ENCODE measurements at places on chromosomes 4 and X. TPM values are rescaled to one million over a fixed set of nuclear protein-coding genes. Genes with fewer than 3 reads are reported as not detected.
A peak's percentile ranks its signal among the peaks of the same experiment; 100 is the strongest.

DNA sequence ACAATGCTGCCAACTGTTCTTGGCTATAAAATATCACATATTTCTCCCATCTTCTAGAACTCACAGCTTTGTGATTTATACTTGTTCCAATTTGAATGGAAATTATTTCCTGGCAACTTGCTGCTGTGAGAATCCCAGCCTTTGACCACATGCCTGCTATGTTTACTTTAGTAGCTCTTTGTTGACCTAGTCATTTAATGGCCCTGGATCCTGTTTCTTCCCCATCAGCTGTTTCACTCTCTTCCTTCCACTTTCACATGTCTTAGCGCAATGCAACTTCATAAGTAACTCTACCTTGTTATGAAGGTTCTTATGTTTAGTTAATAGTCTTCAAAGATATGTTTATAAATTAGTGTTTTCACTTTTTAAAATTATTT lies 1973.6 kb upstream of the AGA start:
- H3K4me1 ChIP-seq: no peaks in the 10 kb centered on the region
- H3K36me3 ChIP-seq: no peaks in the 10 kb centered on the region
- H3K27ac ChIP-seq: no peak overlapping the region
- H3K27me3 ChIP-seq: no peaks in the 10 kb centered on the region

GRCh38 chrX:71543316-71543715 lies 10.4 kb downstream of the OGT start:
- no peak overlapping the region for H3K4me3 ChIP-seq
- H3K36me3 ChIP-seq: peaks cover 5% of the 10 kb centered on the region
- H3K27ac ChIP-seq: no peak overlapping the region
- DNase-seq: no peak
- peaks cover 3% of the 10 kb centered on the region for H3K4me1 ChIP-seq
- no peaks in the 10 kb centered on the region for H3K27me3 ChIP-seq

DNA sequence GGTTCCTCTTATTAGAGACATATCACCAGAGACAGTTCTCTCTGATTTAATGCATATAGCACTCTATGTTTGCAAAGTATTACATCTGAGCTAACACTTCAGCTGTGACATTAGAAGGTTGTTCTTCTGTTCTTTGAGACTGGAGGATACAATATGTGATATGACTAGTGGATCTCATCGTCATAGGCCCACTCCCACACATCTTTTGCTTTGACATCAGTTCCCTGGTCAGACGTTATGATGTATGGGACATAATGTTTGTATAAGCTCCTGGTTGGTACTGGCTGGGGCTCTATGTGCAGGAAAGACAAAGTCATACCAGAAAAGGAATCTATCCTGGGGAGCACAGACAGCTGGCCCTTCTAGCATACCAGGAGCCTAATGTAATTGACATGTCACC lies 57.7 kb upstream of the MAML3 start:
- peaks cover 2% of the 10 kb centered on the region for H3K4me1 ChIP-seq
- H3K36me3 ChIP-seq: no peaks in the 10 kb centered on the region
- H3K27me3 ChIP-seq: no peaks in the 10 kb centered on the region
- H3K27ac ChIP-seq: no peak overlapping the region
- no peak overlapping the region for H3K4me3 ChIP-seq
- no peak for DNase-seq

DNA sequence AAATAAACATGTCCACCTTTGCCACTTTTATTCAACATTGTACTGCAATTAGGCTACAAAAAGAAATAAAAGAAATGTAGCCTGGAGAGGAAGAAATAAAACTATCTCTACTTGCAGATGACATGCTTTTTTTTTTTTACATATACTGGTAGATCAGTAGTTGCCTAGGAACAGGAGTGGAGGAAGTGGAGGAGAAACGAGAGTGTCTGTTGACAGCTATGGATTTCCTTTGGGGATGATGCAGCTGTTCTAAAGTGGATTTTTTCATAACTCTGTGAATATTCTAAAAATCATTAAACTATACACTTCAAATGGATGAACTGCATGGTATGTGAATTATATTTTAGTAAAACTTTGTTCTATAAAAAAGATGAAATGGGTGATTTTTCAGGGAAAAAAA lies 116.4 kb downstream of the ANAPC4 start:
- no peak overlapping the region for H3K4me3 ChIP-seq
- no peaks in the 10 kb centered on the region for H3K27me3 ChIP-seq
- no peaks in the 10 kb centered on the region for H3K36me3 ChIP-seq
- DNase-seq: no peak
- H3K27ac ChIP-seq: no peak overlapping the region

GRCh38 chrX:1358793-1359476 lies 22.4 kb downstream of the IL3RA start:
- DNase-seq: no peak
- no peak overlapping the region for H3K4me3 ChIP-seq
- H3K27me3 ChIP-seq: no peaks in the 10 kb centered on the region
- H3K27ac ChIP-seq: no peak overlapping the region
- no peaks in the 10 kb centered on the region for H3K36me3 ChIP-seq

DNA sequence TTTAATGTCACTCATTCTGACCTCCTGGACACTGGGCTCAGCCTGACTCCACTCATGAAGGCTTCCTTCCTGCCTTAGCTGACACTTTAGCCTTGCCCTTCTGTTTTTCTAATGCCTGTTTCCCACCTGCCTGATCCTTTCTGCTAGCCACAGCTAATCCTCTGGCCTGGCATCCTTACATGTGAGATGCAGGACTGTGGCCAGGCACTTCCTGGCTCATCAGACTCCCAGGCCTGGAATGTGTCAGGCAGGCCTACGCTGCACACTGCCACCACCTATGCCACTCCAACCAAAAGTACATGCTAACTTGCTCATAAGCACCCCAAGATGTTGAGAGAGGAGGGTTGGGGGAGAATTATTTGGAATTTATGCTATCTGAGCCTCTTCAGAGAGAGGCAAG lies 138.8 kb upstream of the NALF2 start:
- no peaks in the 10 kb centered on the region for H3K36me3 ChIP-seq
- no peaks in the 10 kb centered on the region for H3K27me3 ChIP-seq
- no peak overlapping the region for H3K27ac ChIP-seq
- H3K4me1 ChIP-seq: no peaks in the 10 kb centered on the region
- no peak for DNase-seq

GRCh38 chr4:1246901-1247863 lies 1.7 kb downstream of the CTBP1 start:
- no peaks in the 10 kb centered on the region for H3K27me3 ChIP-seq
- H3K4me1 ChIP-seq: peaks cover 16% of the 10 kb centered on the region
- H3K36me3 ChIP-seq: peaks cover 11% of the 10 kb centered on the region
- H3K4me3 ChIP-seq: peak overlapping the region; percentile 84
- DNase-seq: no peak
- peak overlapping the region; percentile 79 for H3K27ac ChIP-seq

- peak; percentile 87 for DNase-seq
- H3K4me3 ChIP-seq: no peak overlapping the region
- H3K27me3 ChIP-seq: no peaks in the 10 kb centered on the region
Measured at GRCh38 chrX:31609130-31609529, 537.3 kb upstream of the FTHL17 start.

GRCh38 chr4:158861766-158862165 lies 92.9 kb downstream of the FNIP2 start:
- no peak overlapping the region for H3K4me3 ChIP-seq
- no peak for DNase-seq
- H3K27me3 ChIP-seq: no peaks in the 10 kb centered on the region
- H3K27ac ChIP-seq: no peak overlapping the region
- H3K36me3 ChIP-seq: no peaks in the 10 kb centered on the region

- H3K4me3 ChIP-seq: no peak overlapping the region
- peaks cover 5% of the 10 kb centered on the region for H3K4me1 ChIP-seq
- H3K36me3 ChIP-seq: no peaks in the 10 kb centered on the region
Measured at GRCh38 chrX:72620550-72621145, 48.0 kb upstream of the HDAC8 start.

GRCh38 chr4:183831026-183831446 lies 74.1 kb upstream of the STOX2 start:
- no peak overlapping the region for H3K4me3 ChIP-seq
- no peaks in the 10 kb centered on the region for H3K4me1 ChIP-seq
- H3K27me3 ChIP-seq: no peaks in the 10 kb centered on the region
- H3K27ac ChIP-seq: no peak overlapping the region
- no peak for DNase-seq

- peaks cover 5% of the 10 kb centered on the region for H3K27me3 ChIP-seq
- H3K36me3 ChIP-seq: no peaks in the 10 kb centered on the region
- no peak overlapping the region for H3K27ac ChIP-seq
- peak overlapping the region; percentile 80 for H3K4me3 ChIP-seq
- H3K4me1 ChIP-seq: no peaks in the 10 kb centered on the region
- peak; percentile 72 for DNase-seq
Measured at GRCh38 chr4:56530269-56531148, 24.9 kb downstream of the ARL9 start.

GRCh38 chr4:172011196-172011595 lies 198.0 kb downstream of the GALNTL6 start:
- H3K27me3 ChIP-seq: no peaks in the 10 kb centered on the region
- no peak overlapping the region for H3K4me3 ChIP-seq
- DNase-seq: no peak
- H3K27ac ChIP-seq: no peak overlapping the region
- no peaks in the 10 kb centered on the region for H3K4me1 ChIP-seq
- no peaks in the 10 kb centered on the region for H3K36me3 ChIP-seq

DNA sequence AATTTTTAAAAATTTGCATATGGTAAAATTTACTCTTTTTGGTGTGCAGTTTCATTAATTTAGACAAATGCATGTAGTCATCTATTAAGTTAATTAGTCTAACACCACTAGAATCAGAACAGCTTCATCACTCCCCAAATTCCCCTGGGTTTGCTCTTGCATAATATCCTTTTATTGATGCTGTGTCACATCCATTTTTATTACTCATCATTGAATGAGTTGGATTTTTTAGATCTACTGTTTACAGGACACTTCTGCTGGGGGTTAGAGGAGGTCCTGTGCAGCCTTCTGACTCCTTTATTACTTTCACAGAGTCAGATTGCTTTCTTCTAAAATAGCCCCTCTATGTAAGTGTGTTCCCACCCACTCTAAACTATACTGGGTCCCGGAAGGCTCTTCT lies 65.9 kb downstream of the MTHFD2L start:
- no peak overlapping the region for H3K27ac ChIP-seq
- H3K27me3 ChIP-seq: no peaks in the 10 kb centered on the region
- peak; percentile 45 for DNase-seq

DNA sequence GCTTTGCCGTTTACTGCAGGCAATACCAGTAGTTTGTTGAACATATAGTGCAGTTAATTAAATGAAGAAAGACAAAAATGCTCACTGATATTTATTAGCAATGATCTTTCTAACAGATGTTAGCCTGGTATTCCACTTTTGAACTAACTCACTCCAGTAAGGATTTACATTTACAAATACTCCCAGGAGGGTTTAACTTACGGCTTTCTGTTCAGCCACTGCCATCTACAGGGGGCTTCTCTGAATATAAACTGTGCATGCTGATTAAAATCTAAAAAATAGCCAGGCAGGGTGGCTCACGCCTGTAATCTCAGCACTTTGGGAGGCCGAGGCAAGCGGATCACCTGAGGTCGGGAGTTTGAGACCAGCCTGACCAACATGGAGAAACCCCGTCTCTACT lies 2.2 kb upstream of the SRD5A3 start:
- no peaks in the 10 kb centered on the region for H3K36me3 ChIP-seq
- H3K27ac ChIP-seq: no peak overlapping the region
- no peaks in the 10 kb centered on the region for H3K27me3 ChIP-seq
- no peak overlapping the region for H3K4me3 ChIP-seq

- peaks cover 6% of the 10 kb centered on the region for H3K27me3 ChIP-seq
- no peak for DNase-seq
Measured at GRCh38 chrX:153836921-153837320, 6.6 kb upstream of the PDZD4 start.

Gene MANBA
- total RNA-seq: 97.9 TPM

Gene UNC5C
- 3.9 TPM for total RNA-seq

Gene ADAD1
- total RNA-seq: not detected

Gene OTC
- not detected for total RNA-seq

Gene SHROOM2
- under 0.01 TPM for total RNA-seq

Gene ANKRD17
- total RNA-seq: 46.2 TPM

Gene SLC6A8
- 9.8 TPM for total RNA-seq

Data from fibroblast of lung (primary cell).